Globus pallidus (tissue), 1 donor: ENCODE measurements at places on chromosomes 11 and 22.

GRCh38 chr11:1209371-1210057 lies 13.4 kb upstream of the MUC5B start:
- no peak for DNase-seq

DNA sequence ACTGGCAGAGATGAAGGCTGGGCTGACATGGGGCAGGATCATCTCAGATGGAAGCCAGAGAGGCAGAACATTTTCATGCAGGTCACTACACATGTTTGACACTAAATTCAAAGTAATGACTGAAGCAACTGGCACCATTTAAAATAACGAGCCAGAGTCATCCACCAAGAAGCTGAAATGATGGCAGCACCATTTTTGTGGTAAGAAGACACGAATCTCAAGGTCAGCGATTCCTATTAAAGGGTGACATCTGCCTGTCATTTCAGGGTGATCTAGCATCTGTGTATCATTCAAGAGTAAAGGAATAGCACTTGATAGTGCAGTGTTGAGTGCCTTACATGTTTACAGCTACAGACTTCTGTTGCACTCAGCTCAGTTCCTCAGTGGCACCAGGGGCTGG lies 113.4 kb upstream of the C11orf87 start:
- no peak for DNase-seq

GRCh38 chr11:10484461-10485180 lies 29.6 kb downstream of the AMPD3 start:
- DNase-seq: no peak

GRCh38 chr11:44638032-44638431 lies 72.6 kb downstream of the CD82 start:
- DNase-seq: no peak

GRCh38 chr11:43788421-43788820 lies 92.2 kb upstream of the ALKBH3 start:
- DNase-seq: no peak

DNA sequence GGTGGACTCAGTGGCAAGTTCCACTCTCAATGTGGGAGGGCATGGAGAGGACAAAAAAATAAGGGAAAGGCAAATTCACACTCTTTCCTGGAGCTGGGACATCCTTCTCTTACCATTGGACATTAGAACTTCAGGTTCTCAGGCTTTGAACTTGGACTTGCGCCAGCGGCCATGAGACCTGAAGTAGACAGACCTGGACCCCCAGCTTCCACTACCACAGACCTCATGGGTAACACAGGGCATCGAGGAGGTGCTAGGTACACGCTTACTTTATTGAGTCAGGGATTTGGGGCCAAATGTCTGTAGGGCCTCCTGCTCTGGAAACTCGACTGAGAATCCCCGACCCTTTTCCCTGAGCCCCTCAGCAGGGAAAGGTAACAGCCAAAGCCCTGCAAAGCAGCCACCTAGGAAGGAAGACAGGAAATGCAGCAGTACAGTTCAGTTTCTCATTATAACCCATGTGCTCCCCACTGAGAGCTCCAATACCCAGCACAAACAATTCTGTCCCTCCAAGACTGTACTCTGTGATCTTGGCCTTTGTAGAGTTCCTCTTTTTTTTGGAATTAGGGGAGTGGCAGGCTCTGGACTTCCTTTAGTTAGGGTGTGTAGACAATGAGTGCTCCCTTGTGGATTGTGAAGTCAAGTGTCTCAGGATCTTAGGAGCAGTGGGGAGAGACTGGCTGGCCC lies 5.7 kb downstream of the CHRNA10 start:
- DNase-seq: no peak

GRCh38 chr11:130997278-130997677 lies 81.0 kb upstream of the SNX19 start:
- DNase-seq: no peak

- DNase-seq: no peak
These were observed 42.8 kb upstream of the HSPA8 start for GRCh38 chr11:123104697-123105096.

- DNase-seq: peak; percentile 33
These were observed at the start of gene ANO3 for GRCh38 chr11:26331911-26332571. Gene ANO3 (plus strand): TSS chr11:26332130. CDS start chr11:26332276, 146 bp downstream.

DNA sequence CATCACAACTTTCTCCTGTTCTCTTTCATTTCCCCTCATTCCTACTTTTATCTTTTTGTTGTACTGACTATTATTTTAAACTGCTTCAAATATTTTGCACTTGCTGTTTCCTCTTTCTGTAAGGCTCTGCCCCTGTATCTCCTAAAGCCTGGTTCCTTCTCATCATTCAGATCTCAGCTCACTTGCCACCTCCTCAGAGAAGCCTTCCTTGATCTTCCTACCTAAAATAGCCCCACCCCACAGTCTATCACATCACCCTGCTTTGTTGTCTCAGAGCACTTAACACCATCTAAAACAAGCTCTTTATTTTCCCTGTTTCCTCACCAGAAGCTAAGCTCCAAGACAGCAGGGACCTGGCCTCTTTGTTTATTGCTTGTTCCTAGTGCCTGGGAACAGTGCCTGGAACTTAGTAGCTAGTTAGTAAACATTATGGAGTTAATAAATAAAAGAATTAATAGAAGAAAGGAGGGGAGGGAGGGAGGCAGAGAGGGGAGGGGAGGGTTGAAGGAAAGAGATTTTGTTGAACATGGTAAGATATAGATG lies 2.5 kb upstream of the STK33 start:
- DNase-seq: no peak

DNA sequence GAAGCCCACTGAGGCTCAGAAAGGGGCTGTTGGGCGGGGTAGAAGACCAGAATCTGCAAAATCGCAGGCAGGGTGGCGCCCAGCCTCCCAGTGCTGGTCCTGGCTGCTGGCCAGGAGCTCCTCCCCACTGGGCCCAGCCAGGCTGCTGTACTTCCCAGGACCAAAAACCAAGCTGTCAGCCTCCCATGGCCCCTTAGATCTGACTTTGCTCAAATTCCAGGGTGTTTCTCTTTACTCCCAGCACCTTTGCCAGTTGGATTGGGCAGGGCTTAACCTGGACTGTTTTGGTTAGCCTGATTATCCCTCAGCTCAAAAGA lies 44.2 kb upstream of the WEE1 start:
- no peak for DNase-seq

- DNase-seq: peak; percentile 39
These were observed at the start of gene NFAM1 for GRCh38 chr22:42432020-42432596. Gene NFAM1 (minus strand): TSS chr22:42432403. CDS start chr22:42432357, 46 bp downstream.

- no peak for DNase-seq
These were observed 13.0 kb downstream of the MYO7A start for GRCh38 chr11:77141034-77141433.

DNA sequence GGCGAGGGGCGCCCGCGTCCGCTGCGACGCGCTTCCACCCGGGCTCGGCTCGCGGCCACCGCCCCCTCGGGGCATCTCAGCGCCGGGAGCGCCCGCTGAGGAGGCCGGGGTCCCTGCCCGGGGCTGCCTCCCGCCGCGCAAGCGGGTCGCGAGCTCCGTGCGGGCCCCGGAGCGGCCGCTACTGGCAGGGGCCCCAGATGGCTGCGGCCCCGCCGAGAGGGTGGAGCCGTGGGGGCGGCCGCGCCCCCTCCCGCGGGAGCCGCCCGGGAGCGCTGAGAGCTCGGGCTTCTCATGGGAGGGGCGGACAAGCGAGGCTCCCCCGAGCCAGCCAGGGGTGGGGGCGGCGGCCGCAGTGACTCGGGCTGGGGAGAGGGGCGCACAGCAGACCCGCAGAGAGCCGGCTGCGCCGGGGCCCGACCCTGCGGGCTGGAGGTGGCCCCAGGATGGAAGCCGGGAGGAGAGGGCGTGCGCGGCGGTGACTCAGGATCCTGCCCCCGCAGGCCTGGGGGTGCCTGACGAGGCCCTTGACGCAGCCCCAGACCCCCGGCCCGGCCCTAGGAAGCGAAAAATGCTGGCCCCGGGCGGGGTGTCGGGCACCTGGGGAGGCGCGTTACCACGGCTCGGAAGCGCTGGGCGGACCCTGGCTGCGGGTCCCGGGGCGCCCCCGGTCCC lies 603 bp upstream of the ZFTA start:
- DNase-seq: no peak

DNA sequence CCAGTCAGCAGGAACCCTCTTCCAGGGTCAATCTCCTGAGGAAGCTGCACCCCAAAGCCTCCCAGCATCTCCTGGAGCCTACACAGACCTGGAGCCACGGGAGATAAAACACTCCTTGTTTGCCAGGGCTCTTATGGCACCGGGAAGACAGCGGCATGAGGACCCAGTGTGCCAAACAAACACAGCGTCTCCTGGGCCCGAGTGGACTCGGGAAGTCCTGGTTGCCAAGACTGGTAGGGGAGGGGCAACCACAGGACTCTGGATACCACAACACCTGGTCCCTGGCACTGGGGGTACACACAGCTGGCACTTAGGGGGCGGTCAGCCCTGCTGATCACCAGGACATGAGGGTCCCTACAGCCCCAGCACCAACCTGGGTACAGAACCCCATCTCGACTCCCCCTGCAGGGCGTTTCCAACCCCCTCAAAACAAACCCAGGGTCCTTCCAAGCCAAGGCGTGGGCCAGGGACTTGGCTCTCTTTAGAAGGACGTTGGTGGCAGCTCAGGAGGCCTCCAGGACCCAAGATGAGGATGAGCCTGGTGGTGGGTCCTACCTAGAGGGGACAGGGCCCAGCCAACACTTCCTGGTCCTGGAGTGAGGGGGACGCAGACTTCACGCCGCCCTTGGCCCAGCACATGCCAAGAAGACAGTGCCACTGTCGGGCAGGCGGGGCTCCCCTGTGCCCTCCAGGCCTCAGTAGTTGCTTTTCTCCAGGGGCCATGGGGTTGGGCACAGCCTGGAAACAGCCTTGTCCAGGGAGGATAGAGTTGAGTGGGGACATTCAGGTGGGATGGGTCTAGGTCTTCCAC lies 85.0 kb downstream of the CELSR1 start:
- no peak for DNase-seq

GRCh38 chr11:5605849-5606248 lies 9.4 kb downstream of the TRIM6 start:
- no peak for DNase-seq

GRCh38 chr22:36385491-36386350 lies 2.0 kb downstream of the MYH9 start:
- DNase-seq: peak; percentile 29

GRCh38 chr11:76626921-76627401 lies 43.6 kb downstream of the LRRC32 start:
- no peak for DNase-seq

DNA sequence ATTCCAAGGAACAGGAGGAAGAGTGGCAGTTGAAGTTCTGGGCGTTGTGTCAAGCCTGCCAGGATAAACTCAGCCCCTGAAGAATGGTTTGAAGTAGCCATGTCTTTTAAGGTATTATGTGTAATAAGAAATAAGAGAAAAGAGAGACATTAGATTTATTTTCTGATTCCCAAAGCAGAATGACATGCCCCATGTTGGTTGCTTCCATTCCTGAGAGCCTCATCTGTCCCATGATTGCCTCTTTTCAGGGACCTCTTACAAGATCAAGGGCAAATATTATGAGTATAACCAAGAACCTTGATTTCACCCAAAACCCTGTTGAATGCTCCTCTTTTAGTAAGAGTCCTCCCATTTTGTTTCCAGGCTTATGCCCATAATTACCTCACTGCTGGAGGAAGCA lies at the start of gene OR8D2:
TSS of gene OR8D2 (minus strand) at position 101 of the 400 bp plus-strand sequence. CDS start at position 101, 0 bp downstream.
- no peak for DNase-seq

DNA sequence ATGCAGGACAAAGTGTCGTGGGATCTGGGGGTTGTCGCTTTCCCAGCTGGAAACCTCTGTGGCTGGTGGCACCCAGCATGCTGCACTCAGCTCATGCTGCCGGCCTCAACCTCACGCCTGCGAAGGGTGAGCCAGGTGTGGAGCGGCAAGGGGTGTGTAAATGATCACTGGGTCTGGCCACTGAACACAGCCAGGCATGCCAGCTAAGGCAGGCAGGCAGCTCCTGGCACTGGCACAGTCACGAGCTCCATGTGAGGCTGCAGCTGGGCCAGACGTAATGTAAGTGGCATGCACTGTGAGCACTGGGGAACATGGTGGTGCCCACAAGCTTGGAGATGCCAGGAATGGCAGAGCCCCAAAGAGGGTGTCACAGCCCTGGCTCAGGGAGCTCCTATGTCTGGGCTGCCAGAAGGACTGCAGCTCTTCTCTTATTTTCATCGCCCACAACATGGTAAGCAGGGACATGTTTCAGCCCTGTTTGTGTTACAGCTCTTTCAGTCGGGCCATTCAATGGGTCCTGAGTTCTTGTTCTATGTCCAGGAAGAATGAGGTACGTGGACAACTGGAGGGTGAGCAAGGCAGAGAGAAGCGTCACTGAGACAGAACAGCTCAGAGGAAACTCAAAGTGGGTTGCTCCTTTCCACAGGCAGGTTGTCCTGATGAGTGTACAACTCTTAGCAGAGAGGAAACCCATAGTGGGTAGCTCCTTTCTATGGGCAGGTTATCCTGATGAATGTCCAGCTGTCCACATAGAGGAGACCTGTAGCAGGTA lies 403.8 kb downstream of the CNTN5 start:
- DNase-seq: no peak
